Stimulated activated CD4-positive, alpha-beta T cell treated with anti-CD3 and anti-CD28 coated beads, TNF-alpha, amount 100 ng/mL, for 1 hour (primary cell): ENCODE measurements at places on chromosomes 2 and 18.

GRCh38 chr2:216188956-216189355, 79.8 kb downstream of the XRCC5 start:
- no peak for DNase-seq

GRCh38 chr18:79322441-79322840, 73.3 kb upstream of the NFATC1 start:
- no peak for DNase-seq

GRCh38 chr18:26813043-26813442, 52.5 kb downstream of the AQP4 start:
- no peak for DNase-seq

- no peak for DNase-seq
Observed at GRCh38 chr2:235917506-235917905, 250.7 kb downstream of the GBX2 start.

- DNase-seq, result no peak
Observed at GRCh38 chr2:106963156-106963555, 77.2 kb upstream of the ST6GAL2 start.

- no peak for DNase-seq
Observed at GRCh38 chr2:237540823-237541222, 25.6 kb upstream of the PRLH start.

- no peak for DNase-seq
Observed at GRCh38 chr2:116718451-116718850, 1096.0 kb upstream of the DDX18 start.

- DNase-seq, result no peak
Observed at GRCh38 chr2:118310681-118311429, 222.6 kb downstream of the INSIG2 start.

DNA sequence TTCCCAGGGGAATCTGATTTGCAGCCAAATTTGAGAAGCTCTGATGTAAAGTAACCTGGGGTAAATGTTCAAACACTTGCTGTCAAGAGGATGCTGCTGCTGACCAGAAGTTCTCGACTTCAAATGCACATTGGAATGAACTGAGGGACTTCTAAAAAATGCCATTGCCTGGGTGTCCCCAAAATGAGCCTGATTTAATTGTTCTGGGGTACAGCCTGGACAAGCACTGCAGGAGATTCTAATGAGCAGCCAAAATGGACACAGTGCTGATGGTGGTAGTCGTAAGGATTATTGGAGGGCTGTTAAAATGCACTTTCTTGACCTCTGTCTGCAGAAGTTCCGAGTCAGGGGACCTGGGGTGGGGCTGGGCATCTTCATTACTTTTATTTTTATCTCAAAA, 49.5 kb downstream of the LIPG start:
- DNase-seq, result no peak

DNA sequence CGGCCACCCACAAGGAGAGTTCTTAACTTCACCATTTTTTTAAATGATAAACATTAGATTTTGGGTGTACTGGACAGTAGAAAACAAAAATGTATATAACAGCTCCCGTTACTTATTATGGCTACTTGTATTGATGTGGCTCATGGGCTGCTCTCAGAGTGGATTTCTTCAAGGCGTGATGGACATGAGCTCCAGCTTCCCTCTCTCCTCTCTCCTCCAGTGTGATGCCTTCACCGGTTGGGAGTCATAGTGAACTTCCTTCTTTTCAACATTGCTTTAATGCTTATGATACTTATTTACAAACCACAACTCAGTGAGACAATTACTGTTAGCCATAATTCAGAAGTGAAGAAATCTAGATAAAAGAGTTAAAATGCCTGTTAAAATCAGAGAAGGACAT, 515.2 kb downstream of the RNF144A start:
- DNase-seq, result no peak

DNA sequence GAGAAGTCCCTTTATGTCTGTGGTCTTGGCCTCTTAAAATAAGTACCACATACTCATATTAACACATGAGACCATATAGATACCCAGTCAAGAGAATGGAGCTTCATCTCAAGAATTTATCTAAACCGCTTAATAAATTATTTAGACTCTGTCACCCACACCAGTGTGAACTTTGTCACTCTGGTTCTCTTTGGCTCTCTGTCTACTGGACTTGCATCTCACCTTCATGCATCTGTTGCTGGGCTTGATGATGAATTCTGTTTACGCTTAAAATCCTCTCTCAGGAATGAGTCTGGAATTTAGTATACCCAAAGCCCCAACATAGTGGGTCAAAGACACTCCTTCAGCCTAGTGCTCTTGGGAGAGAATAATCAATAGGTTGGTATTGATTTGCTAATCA, 73.9 kb downstream of the SETBP1 start:
- no peak for DNase-seq

DNA sequence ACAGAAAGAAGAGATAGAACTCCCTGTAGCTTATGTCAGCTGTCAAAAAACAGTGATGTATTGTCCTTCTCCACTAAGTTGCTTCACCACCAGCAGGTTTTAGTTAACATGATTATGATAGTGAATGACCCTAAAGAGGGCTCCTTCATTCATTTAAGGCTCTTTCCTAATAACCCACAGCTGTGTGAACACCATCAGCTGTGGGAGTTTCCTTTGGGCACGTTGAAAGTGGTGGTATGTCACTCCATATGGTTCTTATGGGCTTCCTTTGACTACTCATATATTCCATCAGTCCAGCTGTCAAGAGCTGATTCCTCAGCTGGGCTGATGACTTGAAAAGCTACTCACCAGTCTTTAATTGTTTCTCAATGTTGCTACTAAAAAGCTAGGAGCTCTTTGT, 210.3 kb downstream of the UBE2E3 start:
- DNase-seq, result no peak

DNA sequence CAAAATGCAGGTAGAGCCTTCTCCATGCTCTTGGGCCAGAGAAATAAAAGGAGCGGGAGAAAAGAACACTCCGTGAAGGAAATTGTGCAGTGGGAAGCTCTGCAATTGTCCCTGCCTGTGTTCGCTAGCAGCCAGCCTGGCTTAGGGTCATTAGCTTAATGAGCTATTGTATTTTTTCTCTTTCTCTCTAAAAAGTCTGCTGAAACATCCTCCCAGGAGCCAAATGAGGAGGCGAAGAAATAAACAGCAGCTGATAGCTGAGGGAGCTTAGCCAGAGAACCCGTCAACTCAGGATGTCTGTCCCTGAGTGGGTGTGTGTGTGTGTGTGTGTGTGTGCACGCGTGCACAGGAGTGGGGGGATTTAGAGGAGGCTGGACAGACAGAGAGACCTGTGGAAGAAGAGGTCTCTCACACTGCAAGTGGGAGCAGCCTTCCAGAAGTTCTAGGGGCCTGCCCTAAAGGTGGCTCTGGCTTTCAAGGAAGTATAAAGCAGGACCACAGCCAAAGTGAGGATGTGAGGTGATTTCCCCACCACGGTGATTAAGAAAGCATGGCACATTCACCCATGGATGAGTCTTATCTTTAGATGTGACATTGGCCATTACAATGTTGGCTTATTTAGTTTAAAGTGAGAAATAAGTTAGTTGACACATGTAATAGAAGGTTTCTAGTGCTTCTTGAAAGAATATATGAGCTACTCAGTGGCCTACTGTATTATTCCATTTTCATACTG, 690.4 kb downstream of the RNF144A start:
- no peak for DNase-seq

GRCh38 chr18:47983055-47983454, 52.6 kb upstream of the SMAD2 start:
- DNase-seq, result no peak

GRCh38 chr18:55302167-55302833, 285.7 kb downstream of the TCF4 start:
- DNase-seq, result no peak

- DNase-seq, result no peak
Observed at GRCh38 chr2:136065907-136066306, 52.0 kb downstream of the CXCR4 start.

GRCh38 chr2:196481324-196481697, 158.2 kb upstream of the CCDC150 start:
- no peak for DNase-seq

DNA sequence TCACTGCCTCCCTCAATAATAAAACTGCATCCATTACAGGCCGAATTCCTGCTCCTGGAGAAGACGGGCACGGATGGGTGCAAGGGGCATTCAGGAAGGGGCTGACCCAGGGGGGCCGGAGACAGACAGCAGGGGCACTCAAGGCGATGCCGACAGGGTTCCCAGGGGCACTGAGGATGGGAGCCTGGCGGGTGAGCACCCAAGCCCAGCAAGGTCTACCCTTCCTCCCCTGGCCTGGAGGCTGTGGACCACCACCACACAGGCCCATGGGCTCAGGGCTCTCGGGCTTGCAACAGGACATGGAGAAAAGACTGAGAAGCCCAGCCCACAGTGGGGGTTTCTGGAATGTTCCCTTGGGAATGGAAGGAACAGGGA, 104.7 kb upstream of the ODC1 start:
- no peak for DNase-seq

DNA sequence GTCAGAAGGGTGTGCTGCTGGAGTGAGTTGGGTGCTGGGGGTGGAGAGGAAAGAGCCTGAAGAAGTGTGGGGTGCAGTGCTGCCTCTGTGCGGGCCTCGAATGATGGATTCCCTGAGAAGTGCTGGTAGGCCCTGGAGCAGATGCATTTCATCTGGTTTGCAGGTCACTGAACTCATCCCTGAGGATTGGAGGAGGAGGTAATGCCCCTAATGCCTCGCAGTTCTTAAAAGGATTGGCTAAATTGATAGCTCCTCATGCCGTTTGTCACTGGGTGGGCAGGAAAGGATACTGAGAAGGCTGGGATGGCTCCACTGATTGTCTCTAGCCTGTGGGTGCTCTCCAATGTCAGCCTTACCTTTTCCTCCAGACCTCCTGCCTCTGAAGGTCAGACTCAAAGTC, 74.1 kb downstream of the CTIF start:
- DNase-seq, result no peak

DNA sequence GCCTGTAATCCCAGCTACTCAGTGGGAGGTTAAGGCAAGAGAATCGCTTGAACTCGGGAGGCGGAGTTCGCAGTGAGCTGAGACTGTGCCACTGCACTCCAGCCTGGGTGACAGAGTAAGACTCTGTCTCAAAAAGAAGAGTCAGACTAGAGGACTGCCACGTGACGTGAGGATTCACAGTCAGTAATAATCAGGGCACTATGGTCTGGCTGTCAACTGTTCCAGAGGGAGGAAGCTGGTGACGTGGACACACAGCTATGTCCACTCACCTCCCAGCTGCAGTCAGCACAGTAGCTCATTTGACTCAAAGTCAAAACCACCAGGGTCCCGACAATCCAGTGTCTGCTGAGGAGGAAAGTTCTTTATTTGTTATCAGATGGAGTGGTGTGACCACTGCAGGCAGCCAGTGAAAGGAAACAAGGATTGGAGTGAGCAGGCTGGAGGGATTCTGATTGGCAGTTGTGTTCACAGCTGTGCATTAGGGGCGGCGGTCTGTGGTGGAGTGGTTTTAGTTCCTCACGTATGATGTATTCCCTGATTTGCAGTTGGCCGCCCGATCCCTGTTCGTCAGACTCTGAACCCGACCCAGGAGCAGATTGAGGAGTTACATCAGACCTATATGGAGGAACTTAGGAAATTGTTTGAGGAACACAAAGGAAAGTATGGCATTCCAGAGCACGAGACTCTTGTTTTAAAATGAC, 37.9 kb downstream of the MOGAT1 start:
- DNase-seq, result no peak

GRCh38 chr2:127884436-127884835, 1.3 kb downstream of the AMMECR1L start:
- DNase-seq, result no peak

GRCh38 chr2:98280376-98281102, 65.7 kb upstream of the CNGA3 start:
- DNase-seq, result no peak

DNA sequence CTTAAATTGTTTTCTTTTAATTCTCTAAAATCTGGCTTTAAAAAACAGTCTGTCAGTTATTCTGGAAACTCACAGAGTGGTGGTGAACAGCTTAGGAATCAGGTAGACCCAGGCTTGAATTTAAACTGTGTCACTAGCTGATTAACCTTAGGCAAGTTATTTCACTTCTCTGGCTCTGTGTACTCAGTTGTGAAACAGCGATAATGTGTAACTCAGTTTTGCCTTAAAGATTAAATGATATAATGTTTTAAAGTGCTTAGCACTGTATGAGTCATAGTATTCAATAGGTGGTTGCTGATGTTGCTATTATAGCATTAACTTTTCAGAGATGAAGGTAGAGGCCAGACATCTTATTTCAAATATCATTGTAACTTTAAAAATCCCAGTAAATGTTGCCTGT, 40.7 kb downstream of the PKP4 start:
- DNase-seq, result no peak

- DNase-seq, result no peak
Observed at GRCh38 chr2:59590798-59591197, 962.7 kb downstream of the BCL11A start.

GRCh38 chr2:69021727-69022126, 8.7 kb downstream of the ANTXR1 start:
- no peak for DNase-seq

GRCh38 chr2:232850039-232850438, 20.0 kb upstream of the SNORC start:
- DNase-seq, result no peak

DNA sequence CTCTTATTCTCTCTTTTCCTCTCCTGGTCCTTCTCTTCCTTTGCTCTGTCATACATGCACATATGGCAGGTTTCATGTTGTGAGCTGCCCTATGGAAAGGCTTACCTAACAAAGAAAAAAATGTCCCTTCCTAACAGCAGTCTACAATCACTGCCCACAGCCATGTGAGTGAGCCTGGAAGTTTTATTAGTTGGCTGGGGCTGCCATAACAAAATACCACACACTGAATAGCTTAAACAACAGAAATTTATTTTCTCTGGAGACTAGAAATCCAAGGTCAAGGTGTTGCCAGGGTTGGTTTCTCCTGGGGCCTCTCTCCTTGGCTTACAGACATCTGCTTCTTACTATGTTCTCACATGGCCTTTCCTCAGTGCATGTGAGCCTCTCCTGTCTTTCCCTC, 142.1 kb downstream of the TRIB2 start:
- no peak for DNase-seq

DNA sequence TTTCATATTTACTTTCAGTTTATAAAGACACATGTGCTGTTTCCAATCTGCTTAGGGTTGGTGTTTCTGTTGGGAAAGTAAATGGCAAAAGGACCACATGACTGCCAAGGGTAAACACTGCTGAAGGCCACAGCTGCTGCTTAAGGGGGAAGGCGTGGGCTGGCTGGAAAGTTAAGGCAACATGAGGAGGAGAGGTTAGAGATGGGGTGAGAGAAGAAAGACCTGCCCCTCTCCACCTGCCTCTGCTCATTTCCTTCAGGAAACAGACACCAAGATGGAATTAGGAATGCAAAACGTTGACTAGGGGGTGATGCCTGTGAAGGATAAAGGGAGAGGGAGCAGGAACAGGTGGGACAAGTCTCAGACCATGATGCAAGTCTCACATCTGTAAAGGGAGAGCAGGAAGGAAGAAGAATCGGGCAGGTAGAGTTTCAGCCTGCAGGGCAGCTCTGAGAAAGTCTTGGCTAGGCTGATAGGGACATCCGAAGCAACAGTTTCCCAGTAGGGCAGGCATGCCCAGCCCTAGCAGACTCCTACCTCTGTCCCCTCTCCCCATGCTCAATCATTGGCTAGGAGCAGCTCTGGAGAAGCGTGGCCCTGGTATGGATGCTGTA, 86.0 kb downstream of the CDC42EP3 start:
- DNase-seq, result no peak
